ENCODE measurements at places on chromosomes 7 and 10.

GRCh38 chr7:116578526-116578925 lies 53.7 kb downstream of the CAV1 start:
- ATAC-seq = no peak

GRCh38 chr10:131089150-131089549 lies 222.4 kb downstream of the TCERG1L start:
- ATAC-seq = no peak

GRCh38 chr7:134693256-134693655 lies 46.6 kb downstream of the BPGM start:
- peak; percentile 80 for ATAC-seq

- peak; percentile 9 for ATAC-seq
Measured at GRCh38 chr7:467856-468545, 51.6 kb downstream of the PDGFA start.

GRCh38 chr7:101625031-101625791 lies 3.9 kb downstream of the MYL10 start:
- no peak for ATAC-seq

DNA sequence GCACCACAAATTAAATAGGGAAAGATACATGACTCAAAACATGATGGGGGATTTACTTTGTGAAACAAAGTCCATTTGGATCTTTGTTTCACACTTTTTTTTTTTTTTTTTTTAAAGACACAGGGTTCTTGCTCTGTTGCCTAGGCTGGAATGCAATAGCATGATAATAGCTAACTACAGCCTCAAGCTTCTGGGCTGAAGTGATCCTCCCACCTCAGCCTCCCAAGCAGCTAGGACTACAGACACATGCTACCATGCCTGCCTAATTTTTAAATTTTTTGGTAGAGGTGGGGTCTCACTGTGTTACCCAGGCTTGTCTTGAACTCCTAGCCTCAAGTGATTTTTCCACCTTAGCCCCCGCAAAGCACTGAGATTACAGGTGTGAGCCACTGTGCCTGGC lies 172.6 kb upstream of the KLF14 start:
- no peak for ATAC-seq

DNA sequence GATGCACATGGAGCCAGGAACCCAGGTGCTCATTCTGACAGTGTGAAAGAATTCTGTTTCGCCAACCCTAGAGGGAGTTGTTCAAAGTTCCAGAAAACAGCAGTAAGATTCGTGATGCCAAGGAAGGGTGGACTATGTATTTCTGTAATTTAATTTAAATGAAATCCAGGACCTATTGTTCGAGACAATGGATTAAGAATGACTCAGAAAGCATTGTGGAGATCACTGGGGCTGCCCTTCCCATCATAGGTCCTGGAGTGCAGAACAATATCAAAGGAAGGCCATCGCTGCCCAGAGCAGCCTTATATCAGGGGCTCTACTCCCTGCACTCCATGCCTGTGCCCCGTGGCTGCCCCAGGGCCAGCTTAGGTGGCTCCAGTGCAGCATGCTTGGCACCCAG lies 32.1 kb upstream of the CALD1 start:
- ATAC-seq = no peak

GRCh38 chr7:3950249-3950648 lies 649.2 kb downstream of the SDK1 start:
- ATAC-seq = no peak

DNA sequence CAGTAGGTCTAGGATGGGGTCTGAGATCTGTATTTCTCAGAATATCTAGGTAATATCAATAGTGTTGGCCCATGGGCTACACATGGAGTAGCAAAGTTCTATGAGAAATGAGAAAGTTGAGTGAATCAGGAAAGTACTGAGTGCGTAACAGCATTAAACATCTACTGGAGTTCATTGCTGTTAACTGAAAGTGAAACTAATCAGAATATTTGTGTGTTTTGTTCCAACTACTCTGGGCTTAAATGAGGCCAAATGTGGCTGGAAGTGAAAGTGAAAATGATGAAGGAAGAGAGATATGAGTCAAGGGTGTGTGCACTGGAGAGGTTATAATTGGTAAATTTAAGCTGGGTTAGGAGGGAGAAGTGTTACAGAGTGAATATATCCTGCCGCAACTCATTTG lies 46.5 kb downstream of the TMEM106B start:
- ATAC-seq = peak; percentile 89

- no peak for ATAC-seq
Measured at GRCh38 chr7:149067869-149068268, 22.6 kb downstream of the ZNF786 start.

- no peak for ATAC-seq
Measured at GRCh38 chr7:32564542-32564941, 69.3 kb downstream of the AVL9 start.

GRCh38 chr7:31476941-31477677 lies 36.8 kb upstream of the ITPRID1 start:
- ATAC-seq = no peak
